Suppressor macrophage treated with lipopolysaccharide for 4 hours (primary cell): ENCODE measurements at places on chromosomes 4 and X.

- no peak for DNase-seq
These were observed 27.9 kb upstream of the NFXL1 start for GRCh38 chr4:47942081-47942819.

- no peak for DNase-seq
These were observed 3.0 kb downstream of the RAB9A start for GRCh38 chrX:13691841-13692371.

DNA sequence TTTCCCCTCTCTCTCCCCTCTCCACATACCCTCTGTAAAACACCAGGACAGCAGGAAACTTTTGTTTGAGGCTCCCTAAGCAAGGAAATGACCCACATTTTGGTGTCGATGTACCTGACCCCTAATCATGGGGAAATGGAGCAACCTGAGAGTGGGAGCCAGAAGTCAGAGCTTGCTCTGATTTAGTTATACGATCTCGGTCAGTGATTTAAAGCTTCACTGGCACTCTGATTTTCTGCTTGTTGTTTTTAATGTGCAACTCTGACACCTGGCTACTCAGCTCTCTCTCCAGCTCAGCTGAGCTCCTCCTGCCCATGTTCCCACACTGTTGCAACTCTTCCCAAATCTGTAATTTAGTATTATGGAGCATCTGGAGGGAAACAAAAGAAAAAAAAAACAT, 408.6 kb downstream of the ADAM29 start:
- no peak for DNase-seq

- DNase-seq: peak; percentile 1
These were observed 222.6 kb downstream of the SPIN4 start for GRCh38 chrX:63128509-63128908.

- DNase-seq: no peak
These were observed 1.5 kb upstream of the BCOR start for GRCh38 chrX:40099055-40099958.

DNA sequence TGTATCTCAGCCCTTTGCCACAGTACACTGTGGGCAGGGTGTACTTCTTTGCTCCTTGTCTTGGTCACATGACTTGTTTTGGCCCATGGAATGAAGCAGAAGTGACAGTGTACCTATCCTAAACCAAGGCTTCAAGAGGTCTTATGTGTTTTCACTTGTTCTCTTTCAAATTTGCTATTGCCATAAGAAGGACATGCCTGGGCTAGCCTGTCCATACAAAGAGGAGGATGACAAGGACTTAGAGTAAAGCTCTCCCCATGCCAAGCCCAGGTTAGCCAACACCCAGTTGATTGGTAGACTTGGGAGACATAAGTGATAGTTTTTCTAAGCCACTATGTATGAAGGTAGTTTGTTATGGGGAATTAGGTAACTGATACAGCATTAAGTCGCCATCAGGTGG, 141.1 kb upstream of the MID1 start:
- no peak for DNase-seq

DNA sequence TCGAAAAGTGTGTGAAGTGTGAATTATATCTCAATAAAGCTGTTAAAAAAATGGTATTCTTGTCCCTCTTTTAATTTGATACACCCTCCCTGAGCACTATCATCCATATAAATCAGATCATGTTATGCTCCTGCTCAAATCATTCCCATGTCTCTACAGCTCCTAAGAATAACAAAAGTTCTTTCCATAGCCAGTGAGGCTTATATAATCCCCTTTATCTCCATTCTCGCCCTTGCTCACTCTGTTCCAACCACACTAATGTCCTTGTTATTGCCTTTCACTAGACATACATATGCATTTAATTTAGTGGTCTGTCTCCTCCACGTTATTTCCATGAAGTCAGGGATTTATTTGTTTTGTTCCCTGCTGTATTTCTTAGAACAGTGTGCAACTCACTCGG, 10.5 kb downstream of the ZGRF1 start:
- DNase-seq: no peak
